AG08396 (cell line): ENCODE measurements at places on chromosomes 4 and X.

DNA sequence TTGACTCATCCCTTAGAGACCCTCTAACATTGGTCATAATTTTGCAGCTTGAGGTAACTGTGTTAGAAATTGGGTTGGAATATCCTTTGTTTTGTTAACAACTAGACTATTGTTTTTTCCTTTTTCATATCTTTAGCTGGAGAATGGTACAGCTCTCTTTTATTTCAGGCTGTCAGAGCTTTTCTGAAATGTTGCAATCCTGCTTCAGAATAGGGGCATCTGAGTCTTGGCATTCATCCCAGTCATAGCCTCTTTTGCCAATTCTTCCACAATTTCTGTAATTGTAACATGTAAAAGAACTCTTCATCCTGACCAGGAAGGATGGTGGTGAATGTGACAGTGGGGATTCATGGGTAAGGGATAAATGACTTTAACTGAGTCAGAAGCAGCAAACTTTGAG, 128.7 kb downstream of the FHIP1A start:
- no peak for DNase-seq

GRCh38 chr4:71009890-71010588, 16.6 kb downstream of the DCK start:
- peak; percentile 35 for DNase-seq

DNA sequence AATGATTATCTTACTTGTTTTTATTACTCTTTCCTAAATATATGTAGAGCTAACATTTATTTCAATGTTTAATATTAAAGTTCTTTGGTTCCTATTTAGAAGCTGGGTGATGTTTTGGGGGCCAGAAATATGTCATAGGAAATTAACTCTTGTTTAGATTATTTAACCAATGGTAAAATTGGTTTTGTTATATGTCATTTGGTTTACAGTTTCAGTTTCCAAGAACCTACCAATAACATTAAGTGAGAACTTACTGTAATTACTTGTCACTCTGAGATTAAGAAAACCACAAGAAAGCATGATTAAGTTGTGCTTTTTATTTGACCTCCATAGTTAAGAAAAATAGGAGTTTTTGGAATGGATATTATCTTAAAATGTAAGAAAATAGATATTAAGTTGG, 121.2 kb downstream of the NDST3 start:
- no peak for DNase-seq

DNA sequence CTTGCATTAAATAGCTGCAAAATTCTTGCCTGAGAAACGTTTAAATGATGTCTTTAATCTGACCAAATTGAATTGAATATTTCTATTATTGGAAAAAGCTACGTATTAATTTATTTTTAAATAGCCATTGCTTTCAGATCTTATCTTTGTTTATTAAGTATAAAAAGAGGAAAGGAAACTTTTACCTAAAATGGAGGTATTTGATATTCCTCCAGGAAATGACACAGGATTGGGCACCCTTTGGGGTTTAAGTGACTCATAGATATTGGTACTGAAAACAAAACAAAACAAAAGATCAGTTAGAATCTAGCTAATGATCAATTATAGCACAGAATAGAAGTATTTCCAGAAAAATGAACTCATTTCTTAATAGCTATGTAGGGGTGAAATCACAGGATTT, 34.1 kb downstream of the PLS3 start:
- DNase-seq = no peak

GRCh38 chr4:156767911-156768415, 203.6 kb downstream of the PDGFC start:
- no peak for DNase-seq

GRCh38 chr4:1601533-1601835, 82.6 kb downstream of the FAM53A start:
- no peak for DNase-seq

GRCh38 chr4:153084980-153085630, 119.1 kb upstream of the TRIM2 start:
- DNase-seq = peak; percentile 71

GRCh38 chr4:147839663-147840062, 107.8 kb downstream of the ARHGAP10 start:
- DNase-seq = no peak

GRCh38 chr4:182846036-182846435, 71.2 kb downstream of the DCTD start:
- no peak for DNase-seq

- peak; percentile 66 for DNase-seq
Measured at GRCh38 chr4:184983672-184984356, 34.5 kb upstream of the HELT start.

DNA sequence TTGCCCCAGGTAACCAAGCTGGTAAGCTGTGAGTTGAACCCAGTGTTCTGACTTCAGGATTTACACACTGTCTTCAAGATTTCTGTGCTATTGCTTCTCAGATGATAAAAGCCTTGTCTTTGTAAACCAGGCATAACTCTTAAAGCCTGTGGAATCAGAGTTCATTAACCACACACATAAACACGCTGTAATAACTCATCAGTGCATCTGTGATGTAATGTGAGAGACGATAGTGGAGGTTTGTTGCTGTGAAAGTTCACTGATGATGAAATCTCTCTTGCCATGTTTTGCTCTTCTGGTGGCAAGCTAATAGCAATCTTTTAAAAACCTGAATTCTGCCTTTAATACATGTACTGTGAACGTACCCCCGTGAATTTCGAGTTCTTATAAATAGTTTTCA, 41.5 kb downstream of the CLCN4 start:
- DNase-seq = no peak

DNA sequence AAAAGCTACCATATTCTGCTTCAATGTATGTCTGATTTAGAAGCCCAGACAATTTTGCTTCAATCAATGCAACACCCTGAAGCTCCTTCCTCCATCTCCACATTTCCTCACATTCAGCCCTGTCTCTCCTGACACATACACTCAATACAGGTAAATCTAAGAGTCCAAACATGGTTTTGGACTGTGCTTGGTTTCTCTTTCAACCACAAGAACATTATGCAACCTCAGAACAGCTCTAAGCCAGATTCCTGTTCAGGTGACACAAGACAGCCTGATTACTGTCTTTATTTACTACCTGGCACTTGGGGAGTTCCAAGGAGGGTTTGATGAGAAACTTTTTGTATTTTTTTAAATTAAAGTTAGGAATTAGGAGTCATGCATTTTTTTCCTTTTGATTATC, 307.5 kb upstream of the SLIT2 start:
- no peak for DNase-seq

DNA sequence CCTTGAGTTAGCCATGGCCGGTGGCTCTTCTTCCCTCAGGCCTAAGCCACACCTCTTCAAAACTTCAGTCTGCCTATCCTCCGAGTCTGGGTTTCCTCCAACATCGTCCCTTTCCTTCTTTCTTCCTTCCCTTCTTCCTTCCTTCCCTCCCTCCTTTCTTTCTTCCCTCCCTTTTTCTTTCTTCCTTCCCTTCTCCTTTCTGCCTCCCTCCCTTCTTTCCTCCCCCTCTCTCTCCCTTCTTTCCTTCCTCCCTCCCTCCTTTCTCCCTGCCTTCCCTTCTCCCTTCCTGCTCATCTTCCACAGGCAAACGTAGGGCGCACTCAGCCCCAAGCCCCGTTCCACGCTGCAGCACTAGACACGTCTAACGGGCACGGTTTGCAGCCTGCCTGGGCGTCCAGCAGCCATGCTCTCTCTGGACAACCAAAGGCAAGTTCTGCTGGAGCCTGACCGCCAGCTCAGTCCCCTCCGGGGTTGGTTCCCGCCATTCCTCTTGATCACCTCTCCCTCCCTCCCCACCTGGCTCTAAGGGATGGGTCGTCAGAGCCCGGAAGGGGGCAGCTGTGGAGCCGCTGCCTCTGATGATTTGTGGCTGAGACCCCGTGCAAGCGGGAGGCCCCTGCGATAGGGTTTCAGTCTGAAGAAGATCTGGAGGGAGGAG, 34.1 kb upstream of the CLDN24 start:
- no peak for DNase-seq

DNA sequence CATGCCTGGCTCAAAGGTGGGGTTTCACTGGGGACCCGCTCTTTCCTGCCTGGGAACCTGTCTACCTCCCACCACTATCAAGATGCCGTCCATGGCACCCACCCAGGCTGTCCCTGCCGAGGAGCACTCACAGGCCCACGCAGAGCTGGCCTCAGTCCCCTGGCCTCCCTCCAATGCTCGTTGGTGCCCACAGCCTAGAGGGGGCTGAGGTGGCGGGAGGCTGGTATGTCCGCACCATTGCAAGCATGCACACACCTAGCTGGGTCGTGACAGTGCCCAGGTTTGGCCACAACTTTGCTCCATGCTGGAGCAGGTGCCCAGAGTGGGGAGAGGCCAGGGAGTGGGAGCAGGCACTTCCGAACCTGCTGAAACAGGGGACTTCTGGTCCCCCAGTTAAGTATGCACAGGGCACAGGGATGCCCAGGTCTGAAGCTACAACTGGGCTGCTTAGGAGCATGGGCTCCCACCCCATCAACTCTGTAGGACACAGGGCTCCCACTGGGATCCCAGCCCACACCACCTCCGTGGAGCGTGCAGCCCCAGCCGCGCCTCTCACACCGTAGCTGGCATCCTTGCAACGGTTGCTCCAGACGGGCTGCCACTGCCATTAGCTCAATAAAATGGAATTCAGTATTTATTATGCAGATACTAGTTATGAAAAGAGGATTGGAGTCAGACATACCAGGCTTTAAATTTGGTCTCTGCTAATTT, 1376.1 kb upstream of the TENM3 start:
- no peak for DNase-seq

DNA sequence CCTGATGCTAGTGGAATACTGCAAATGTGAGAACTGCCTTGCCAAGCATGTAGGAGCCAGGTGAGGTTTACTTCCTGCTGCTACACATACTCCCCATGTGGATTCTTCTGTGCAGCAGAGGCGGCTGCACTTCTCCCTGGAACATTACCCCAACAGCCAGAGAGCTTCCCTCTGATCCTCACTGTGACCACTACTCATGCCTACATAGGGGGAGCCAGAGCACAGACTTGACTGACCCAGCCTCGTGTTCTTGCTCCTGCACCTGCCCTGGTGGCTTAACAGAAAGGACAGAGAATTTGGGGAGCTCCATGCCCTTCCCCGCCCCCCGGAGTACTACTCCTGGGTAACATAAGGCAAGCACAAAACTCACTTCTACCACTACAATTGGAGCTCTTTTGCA, 38.4 kb downstream of the UGT2A2 start:
- no peak for DNase-seq

- DNase-seq = no peak
Measured at GRCh38 chr4:7003879-7004240, 39.3 kb upstream of the TADA2B start.

GRCh38 chrX:119607018-119607389, 780 bp upstream of the NKRF start:
- DNase-seq = no peak

- no peak for DNase-seq
Measured at GRCh38 chr4:10837151-10837550, 152.6 kb upstream of the CLNK start.

- no peak for DNase-seq
Measured at GRCh38 chrX:13001961-13002671, 27.2 kb downstream of the TMSB4X start.

DNA sequence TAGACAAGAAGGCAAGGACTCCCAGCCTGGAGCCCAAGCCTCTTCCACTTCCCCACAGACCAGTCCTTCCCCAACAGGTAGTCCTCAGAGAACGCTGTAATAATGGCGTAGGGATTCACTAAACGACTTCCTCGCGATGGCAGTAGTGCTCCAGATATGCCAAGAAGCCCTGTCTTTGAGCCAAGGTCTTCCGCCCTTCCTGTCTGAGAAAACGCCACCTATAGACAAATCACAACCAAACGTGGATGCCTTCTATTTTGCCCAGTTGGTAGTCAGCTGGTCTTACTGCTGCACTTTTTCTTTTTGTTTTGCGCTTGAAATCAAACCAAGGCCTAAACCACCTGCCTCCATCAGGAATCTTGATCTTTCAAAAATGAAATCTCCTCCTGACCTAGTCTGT, 203.3 kb downstream of the OR13H1 start:
- peak; percentile 28 for DNase-seq

GRCh38 chr4:25863347-25863784, 578 bp upstream of the SEL1L3 start:
- no peak for DNase-seq

DNA sequence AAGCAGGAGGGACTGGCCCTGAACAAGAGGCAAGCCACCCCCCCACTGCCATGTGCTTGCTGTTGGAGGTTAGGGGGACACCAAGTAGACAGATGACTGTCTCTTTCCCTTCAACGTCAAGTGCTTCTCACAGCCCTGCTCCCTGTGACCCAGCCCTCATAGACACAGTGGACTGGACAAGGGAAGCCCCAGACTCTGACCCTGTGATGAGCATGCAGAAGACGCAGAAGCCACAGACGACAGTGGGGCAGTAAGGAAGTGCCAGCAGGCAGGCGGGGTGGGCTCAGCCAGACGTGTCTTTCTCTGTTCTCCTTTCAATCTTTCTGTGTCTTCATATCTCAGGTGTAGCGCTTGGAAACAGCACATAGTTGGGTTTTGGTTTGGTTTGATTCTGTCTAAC, 2.4 kb upstream of the L1CAM start:
- no peak for DNase-seq

- no peak for DNase-seq
Measured at GRCh38 chrX:152642931-152643564, 5.4 kb downstream of the GABRQ start.

DNA sequence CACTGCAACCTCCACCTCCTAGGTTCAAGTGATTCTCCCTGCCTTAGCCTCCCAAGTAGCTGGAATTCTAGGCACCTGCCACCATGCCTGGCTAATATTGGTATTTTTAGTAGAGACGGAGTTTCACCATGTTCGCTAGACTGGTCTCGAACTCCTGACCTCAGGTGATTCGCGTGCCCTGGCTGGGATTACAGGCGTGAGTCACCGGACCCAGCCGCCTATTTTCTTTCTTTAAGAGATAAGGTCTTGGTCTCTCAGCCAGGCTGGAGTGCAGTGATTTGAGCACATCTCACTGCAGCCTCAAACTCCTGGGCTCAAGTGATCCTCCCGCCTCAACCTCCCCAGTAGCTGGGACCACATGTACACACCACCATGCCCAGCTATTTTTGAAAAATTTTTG, 166.5 kb downstream of the DHRSX start:
- no peak for DNase-seq

DNA sequence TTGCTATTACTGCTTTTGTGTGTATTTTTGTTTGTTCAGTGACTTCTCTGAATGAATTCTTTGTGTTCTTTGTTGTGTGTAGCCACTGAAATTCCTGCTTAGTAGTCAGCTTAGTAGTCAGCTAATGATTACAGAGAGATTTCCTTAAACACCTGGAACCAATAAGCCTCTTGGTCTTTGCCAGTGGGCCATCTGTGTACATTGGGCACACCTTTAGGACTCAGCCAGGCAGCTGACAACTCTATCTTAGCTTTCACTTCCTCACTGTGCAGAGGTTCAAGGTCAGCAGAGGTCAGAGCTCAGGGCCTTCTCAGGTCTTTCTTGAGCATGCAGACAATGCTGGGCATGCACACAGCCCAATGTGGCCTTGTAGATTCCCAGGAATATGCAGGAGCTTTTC, 59.3 kb downstream of the RWDD4 start:
- no peak for DNase-seq

GRCh38 chrX:136094962-136095361, 52.4 kb upstream of the FHL1 start:
- no peak for DNase-seq
